ENCODE measurements at places on chromosomes 5 and 9. TPM values are rescaled to one million over a fixed set of nuclear protein-coding genes. Genes with fewer than 3 reads are reported as not detected.

IL13 gene
- 1.4 TPM for total RNA-seq

PCDHGC5 gene
- total RNA-seq = not detected

WDR31 gene
- total RNA-seq = 0.92 TPM

OLFM1 gene
- total RNA-seq = not detected

GRCh38 chr9:128006332-128006996 lies 25.7 kb upstream of the EEIG1 start:
- H3K4me3 ChIP-seq = no peak overlapping the region
- H3K27me3 ChIP-seq = no peaks in the 10 kb centered on the region
- no peak for DNase-seq
- H3K27ac ChIP-seq = peak overlapping the region; percentile 32
- peaks cover 10% of the 10 kb centered on the region for H3K36me3 ChIP-seq

GRCh38 chr5:14245132-14245925 lies 102.2 kb downstream of the TRIO start:
- peaks cover 7% of the 10 kb centered on the region for H3K27me3 ChIP-seq
- H3K4me1 ChIP-seq = no peaks in the 10 kb centered on the region
- H3K36me3 ChIP-seq = no peaks in the 10 kb centered on the region

DNA sequence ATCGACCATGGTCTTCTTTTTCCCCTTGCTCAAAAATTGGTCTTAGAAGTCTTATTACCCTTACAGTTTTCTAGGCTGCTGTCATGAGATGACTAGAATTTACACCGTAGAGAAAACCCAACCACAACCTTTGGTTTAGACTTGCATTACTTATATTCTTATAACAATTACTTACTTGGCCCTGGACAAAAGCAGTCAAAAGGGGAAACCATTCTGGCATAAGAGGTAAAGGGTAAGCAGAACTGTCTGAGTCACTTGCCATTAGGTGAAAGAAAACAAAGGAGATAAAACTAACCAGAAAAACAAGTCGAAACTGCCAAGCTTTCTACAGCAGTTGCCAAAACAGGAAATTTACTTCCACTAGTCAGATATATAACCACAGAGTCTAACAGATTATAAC lies 17.9 kb downstream of the TMEM245 start:
- no peaks in the 10 kb centered on the region for H3K27me3 ChIP-seq
- peak; percentile 35 for DNase-seq
- peak overlapping the region; percentile 74 for H3K27ac ChIP-seq
- H3K4me1 ChIP-seq = peaks cover 62% of the 10 kb centered on the region

DNA sequence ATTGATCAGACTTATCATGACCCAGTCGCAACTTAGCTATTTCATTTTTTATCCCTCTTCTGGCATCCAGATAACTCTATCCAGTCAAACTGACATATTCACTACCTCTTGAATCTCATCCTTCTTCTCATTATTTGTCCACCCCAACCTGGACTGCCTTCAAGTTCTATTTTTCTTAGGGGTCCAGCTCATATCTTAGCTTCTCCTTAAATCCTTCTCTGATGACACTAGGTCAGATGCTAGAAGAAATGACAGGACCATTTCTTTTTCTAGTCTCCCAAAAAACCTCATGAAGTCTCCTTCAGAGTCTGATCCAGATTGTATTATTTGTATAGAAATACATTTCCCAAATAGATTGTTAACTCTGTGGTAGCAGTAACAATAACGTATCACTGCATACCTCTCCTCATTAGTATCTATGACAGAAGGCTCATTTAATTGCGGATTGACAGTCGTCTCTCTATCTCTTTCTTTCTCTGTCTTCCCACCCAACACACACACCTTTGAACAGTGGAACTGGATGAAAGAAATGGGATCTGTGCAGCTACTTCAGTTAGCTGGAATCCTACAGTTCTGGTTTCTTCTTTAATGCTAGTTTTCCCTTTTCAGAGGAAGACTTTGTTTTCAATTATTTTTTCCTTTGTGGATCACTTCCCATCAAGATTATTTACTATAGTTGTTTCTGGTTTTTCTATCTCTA lies 33.5 kb downstream of the ALDH1A1 start:
- H3K36me3 ChIP-seq = no peaks in the 10 kb centered on the region
- H3K4me3 ChIP-seq = no peak overlapping the region
- no peaks in the 10 kb centered on the region for H3K4me1 ChIP-seq
- no peaks in the 10 kb centered on the region for H3K27me3 ChIP-seq

GRCh38 chr5:148033134-148033533 lies 30.6 kb upstream of the SPINK5 start:
- H3K27ac ChIP-seq = no peak overlapping the region
- H3K27me3 ChIP-seq = no peaks in the 10 kb centered on the region
- H3K4me3 ChIP-seq = no peak overlapping the region
- no peaks in the 10 kb centered on the region for H3K36me3 ChIP-seq

DNA sequence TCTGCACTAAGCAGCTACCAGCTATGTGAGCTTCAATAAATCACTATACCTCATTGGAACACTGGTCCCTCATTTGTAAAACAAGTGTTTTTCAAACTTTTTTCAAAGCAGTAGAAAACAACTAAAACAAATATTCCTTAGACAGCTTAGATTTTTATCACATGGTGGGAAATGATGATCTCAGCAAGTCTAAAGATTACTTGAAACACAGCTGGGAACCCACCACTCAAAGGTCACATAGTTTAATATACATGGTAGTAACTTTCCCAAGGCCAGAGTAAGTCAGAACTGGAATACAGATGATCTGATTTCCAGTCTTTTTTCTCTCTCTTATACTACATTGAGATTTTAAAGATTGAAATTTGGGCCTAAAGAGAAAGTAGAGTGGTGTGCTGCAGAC lies 850 bp upstream of the C6 start:
- no peaks in the 10 kb centered on the region for H3K4me1 ChIP-seq
- no peaks in the 10 kb centered on the region for H3K27me3 ChIP-seq
- H3K4me3 ChIP-seq = no peak overlapping the region
- no peaks in the 10 kb centered on the region for H3K36me3 ChIP-seq

GRCh38 chr5:65062469-65063083 lies 293.8 kb downstream of the CWC27 start:
- H3K27me3 ChIP-seq = peaks cover 15% of the 10 kb centered on the region
- no peak for DNase-seq
- no peaks in the 10 kb centered on the region for H3K4me1 ChIP-seq

- no peaks in the 10 kb centered on the region for H3K27me3 ChIP-seq
- no peaks in the 10 kb centered on the region for H3K4me1 ChIP-seq
- H3K4me3 ChIP-seq = no peak overlapping the region
- no peaks in the 10 kb centered on the region for H3K36me3 ChIP-seq
- H3K27ac ChIP-seq = no peak overlapping the region
- no peak for DNase-seq
These were observed 35.8 kb upstream of the PIP5K1B start for GRCh38 chr9:68669218-68669617.

DNA sequence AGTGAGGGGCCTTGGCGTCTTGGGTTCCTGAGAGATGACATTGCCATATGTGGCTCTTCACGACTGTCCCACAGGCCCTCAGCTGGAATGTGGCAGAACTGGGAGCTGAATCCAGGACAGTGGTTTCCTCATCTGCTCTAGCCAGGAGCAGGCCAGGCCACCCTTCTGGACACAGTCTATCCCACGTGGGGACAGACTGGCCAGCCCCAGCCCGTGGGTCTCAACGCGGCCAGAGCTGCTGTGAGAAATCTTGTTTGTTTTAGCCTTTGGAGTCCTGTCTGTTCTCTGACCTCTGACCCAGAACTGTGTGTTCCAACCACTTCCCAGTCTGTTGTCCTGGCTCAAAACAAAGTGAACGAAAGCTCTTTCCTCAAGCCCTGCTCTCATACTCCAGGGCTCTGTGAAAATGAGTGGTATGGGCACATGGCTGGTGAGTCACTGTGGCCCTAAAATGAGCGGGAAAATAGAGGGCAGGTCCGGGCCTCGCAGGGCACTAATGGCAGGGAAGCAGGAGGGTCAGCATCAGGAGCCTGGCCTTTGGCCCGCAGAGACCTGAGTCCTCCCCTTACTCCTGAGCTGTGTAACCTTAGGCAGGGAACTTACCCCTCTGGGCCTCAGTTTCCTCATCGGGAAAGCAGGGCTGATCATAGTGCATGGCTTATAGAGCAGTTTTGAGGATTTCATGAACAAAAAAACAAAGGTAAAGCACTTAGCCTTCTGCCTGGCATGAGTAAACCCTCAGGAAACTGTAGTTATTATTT lies 34.8 kb upstream of the GLRX start:
- H3K4me3 ChIP-seq = no peak overlapping the region
- H3K27ac ChIP-seq = no peak overlapping the region
- DNase-seq = no peak
- peaks cover 33% of the 10 kb centered on the region for H3K4me1 ChIP-seq
- peaks cover 2% of the 10 kb centered on the region for H3K27me3 ChIP-seq

- H3K4me3 ChIP-seq = no peak overlapping the region
- no peak overlapping the region for H3K27ac ChIP-seq
- no peak for DNase-seq
- no peaks in the 10 kb centered on the region for H3K4me1 ChIP-seq
These were observed 38.1 kb downstream of the ADAMTS2 start for GRCh38 chr5:179307013-179307800.

- DNase-seq = peak; percentile 58
- peaks cover 75% of the 10 kb centered on the region for H3K4me1 ChIP-seq
- H3K36me3 ChIP-seq = peaks cover 44% of the 10 kb centered on the region
- H3K27me3 ChIP-seq = no peaks in the 10 kb centered on the region
- peak overlapping the region; percentile 92 for H3K27ac ChIP-seq
These were observed 503 bp downstream of the SEMA4D start for GRCh38 chr9:89497257-89497963.

- DNase-seq = no peak
- no peaks in the 10 kb centered on the region for H3K4me1 ChIP-seq
- H3K4me3 ChIP-seq = no peak overlapping the region
- peaks cover 11% of the 10 kb centered on the region for H3K27me3 ChIP-seq
These were observed 10.4 kb upstream of the FIBCD1 start for GRCh38 chr9:130949188-130950038.

GRCh38 chr9:88664773-88665172 lies 129.8 kb downstream of the NXNL2 start:
- H3K27me3 ChIP-seq = peaks cover 8% of the 10 kb centered on the region
- H3K4me3 ChIP-seq = no peak overlapping the region
- no peaks in the 10 kb centered on the region for H3K4me1 ChIP-seq
- no peak for DNase-seq
- no peaks in the 10 kb centered on the region for H3K36me3 ChIP-seq

DNA sequence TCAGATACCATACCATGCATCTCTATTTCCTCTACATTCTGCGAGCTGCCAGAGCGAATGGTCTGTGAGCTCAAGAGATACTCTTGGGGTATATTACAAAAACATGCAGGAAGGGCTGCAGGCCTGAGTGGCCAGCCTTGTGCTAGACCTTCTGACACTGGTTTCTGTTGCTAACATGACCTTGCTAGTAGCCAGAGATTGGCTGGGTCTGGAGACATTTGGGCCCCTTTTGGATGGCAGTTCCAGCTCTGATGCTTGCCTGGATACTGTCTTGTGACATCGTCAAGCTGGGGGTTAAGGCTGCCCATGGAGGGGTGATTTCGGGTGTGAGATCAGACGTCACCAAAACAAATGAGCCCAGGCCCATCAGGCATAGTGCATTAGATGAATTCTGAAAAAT lies 56.1 kb upstream of the FSTL4 start:
- H3K27me3 ChIP-seq = peaks cover 23% of the 10 kb centered on the region
- H3K4me3 ChIP-seq = no peak overlapping the region
- H3K4me1 ChIP-seq = no peaks in the 10 kb centered on the region

DNA sequence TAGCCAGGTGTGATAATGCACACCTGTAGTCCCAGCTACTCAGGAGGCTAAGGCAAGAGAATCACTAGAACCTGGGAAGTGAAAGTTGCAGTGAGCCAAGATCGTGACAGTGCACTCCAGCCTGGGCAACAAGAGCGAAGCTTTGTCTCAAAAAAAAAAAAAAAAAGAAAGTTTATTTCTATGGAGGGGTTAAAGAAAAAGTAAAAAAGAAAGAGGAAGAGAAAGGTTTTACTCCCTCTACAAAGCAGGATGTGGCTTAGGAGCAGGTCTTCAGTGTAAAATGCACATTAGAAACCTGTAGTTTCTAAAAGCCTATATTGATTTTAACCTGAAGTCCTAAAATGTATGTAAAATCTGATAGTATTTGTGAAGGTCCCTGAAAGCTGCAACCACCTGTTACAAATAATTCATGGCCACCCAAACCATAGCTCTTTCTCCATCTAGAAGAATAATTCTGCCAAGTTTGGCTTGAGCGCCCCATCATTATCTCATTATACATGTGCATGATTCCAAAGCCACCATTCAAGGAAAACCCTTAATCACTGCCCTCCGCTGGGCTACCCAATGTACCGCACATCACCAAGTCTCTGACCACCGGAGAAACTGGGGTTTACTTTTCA lies 3.4 kb downstream of the FNBP1 start:
- no peaks in the 10 kb centered on the region for H3K27me3 ChIP-seq
- peak overlapping the region; percentile 99 for H3K4me3 ChIP-seq
- H3K27ac ChIP-seq = peak overlapping the region; percentile 95
- peaks cover 42% of the 10 kb centered on the region for H3K36me3 ChIP-seq
- DNase-seq = peak; percentile 38

- H3K27ac ChIP-seq = no peak overlapping the region
- no peaks in the 10 kb centered on the region for H3K27me3 ChIP-seq
- H3K4me3 ChIP-seq = no peak overlapping the region
- DNase-seq = no peak
- H3K36me3 ChIP-seq = no peaks in the 10 kb centered on the region
- H3K4me1 ChIP-seq = no peaks in the 10 kb centered on the region
These were observed 78.3 kb upstream of the HCN1 start for GRCh38 chr5:45774528-45774927.

- H3K27ac ChIP-seq = no peak overlapping the region
- H3K4me3 ChIP-seq = no peak overlapping the region
- H3K27me3 ChIP-seq = no peaks in the 10 kb centered on the region
- H3K4me1 ChIP-seq = peaks cover 2% of the 10 kb centered on the region
- DNase-seq = no peak
These were observed 31.3 kb upstream of the SMU1 start for GRCh38 chr9:33107762-33108161.

GRCh38 chr5:148988328-148988727 lies 74.5 kb downstream of the SH3TC2 start:
- H3K27me3 ChIP-seq = peaks cover 31% of the 10 kb centered on the region
- H3K36me3 ChIP-seq = no peaks in the 10 kb centered on the region
- no peak overlapping the region for H3K27ac ChIP-seq
- no peak overlapping the region for H3K4me3 ChIP-seq
- no peak for DNase-seq
